ENCODE measurements at places on chromosomes 3 and 15.

DNA sequence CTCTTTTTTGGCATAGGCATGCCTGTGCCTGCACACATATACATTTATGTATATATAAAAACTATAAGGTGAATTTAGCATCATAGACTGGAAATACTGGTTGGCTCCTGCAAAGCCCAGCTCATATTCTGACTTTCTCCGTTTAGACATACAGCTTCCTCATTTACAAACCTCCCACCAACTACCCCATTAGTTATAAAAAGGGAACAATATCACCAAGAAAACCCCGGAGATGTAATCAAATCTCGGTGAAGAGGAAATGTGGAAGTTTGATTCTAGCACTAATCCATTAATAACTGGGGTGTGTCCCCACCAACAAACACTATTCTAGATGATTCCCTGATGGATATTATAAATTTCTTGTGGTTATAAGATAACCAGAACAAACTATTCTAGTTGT, 517.7 kb upstream of the TBL1XR1 start:
- no peak for DNase-seq

- peak; percentile 12 for DNase-seq
These were observed 400.6 kb downstream of the VPS13C start for GRCh38 chr15:61659566-61660190.

DNA sequence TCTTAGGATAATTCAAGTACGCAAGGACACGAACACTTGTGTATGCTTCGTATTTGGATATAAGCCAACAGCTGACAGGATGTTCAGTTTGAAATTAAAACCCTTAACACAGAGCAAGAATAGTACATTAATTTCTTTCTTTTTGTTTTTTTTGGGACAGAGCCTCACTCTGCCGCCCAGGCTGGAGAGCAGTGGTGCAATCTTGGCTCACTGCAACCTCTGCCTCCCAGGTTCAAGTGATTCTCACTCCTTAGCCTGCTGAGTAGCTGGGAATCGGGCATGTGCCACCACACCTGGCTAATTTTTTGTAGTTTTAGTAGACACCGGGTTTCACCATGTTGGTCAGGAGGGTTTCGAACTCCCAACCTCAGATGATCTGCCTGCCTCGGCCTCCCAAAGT, 32.4 kb downstream of the TOMM70 start:
- no peak for DNase-seq

- no peak for DNase-seq
These were observed 56.9 kb upstream of the NR2C2 start for GRCh38 chr3:14890476-14890875.

- DNase-seq, result no peak
These were observed 28.0 kb downstream of the SENP8 start for GRCh38 chr15:72146221-72146620.

DNA sequence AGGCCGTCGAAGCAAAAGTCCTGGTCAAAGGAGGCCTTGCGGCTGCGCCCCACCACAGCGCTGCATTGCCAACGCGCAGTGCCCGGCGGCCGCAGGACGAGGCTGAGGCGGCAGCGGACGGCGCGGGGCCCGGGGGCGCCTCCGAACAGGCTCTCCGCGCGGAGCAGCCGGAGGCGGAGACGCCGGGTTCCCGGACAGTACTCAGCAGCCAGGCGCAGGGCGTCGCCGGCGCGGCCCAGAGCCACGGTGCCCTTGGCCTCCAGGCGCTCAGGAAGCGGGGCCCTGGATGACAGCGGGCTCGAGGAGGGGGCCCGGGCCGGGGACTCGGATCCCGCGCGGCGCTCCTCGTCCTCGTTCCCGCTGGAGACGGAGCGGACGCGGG, 1.1 kb downstream of the C2CD4B start:
- DNase-seq, result no peak

DNA sequence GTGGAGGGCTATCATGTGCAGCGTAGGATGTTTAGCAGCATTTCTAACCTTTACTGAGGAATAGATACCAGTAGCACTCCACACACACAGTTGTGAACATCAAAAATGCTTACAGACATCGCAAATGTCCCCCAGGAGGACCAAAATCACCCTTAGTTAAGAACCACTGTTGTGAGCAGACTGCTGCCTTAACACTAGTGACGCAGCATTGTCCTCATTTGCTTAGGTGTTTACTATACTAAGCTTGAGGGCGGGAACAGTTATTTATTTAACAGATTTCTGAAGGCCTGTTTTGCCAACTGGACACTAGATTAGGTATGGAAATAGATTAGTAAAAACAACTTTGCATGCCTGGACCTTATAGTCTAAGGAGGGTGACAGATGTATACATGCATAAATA, 2.3 kb downstream of the PPP2R3A start:
- no peak for DNase-seq

DNA sequence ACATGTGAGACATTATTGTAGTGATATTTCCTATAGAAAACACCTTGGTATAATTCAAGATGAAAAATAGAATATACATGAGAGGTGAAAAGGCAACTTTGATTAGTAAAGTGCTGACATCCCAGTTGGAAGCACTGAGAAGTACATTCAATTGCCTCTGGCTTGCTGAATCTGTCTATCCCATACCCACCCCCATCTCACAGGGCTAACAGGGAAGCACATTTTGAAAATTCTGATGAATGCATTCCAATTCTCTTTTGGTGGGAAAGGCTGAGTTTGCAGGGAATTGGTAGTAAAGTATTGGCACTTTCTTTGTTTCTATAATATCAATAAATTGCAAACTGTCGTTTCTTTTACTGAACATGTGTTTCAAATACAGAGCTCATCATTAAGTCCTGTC, 122.9 kb downstream of the MBNL1 start:
- no peak for DNase-seq

GRCh38 chr15:52114261-52115055, 1.9 kb upstream of the BCL2L10 start:
- DNase-seq, result no peak

- DNase-seq, result no peak
These were observed 220.5 kb downstream of the OPA1 start for GRCh38 chr3:193813501-193813830.

- no peak for DNase-seq
These were observed 770.3 kb downstream of the PDCD6IP start for GRCh38 chr3:34568766-34569165.
